ENCODE measurements at places on chromosomes 5 and 9.
A peak's percentile ranks its signal among the peaks of the same experiment; 100 is the strongest.

GRCh38 chr5:132230871-132231270 lies 3.2 kb upstream of the P4HA2 start:
- no peak for DNase-seq

DNA sequence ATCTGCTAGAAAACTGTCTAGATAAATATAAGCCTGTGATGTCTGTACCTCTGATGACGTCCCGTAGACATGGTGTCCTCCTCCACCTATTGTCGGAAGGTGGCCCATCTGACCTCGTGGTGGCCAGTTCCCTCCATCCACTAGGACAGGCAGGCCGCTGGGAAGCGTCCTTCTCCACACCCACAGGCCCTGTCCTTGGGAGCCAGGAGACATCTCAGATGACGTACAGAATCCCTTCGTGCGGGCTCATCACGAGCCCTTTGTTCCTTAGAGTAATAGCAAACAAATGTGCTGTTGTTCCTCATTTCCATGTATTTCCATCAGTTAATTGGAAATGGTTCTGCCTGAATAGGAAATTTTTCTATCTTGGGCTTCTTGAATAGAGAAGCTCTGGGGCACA lies 38.3 kb upstream of the TENT4A start:
- no peak for DNase-seq

GRCh38 chr5:54739371-54739770 lies 221.8 kb downstream of the SNX18 start:
- DNase-seq, result no peak

DNA sequence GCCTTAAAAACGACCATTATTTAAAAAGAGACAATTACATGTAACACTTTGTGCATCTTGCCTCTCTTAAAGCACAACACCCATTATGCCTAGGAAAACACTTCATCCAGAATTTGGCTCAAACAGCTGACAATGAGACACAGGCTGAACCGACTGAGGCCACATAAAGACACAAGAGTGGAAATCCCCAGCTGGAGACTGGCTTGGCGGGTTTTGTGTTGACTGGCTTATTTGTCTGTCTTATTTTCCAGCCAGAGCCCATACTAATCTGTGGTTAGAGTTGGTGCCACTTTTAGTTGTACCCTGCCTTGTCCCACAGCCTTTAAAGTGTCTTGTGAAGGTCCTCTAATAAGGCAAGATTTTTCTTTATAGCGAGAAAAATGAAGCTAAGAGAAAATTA lies 21.2 kb downstream of the TRIM14 start:
- DNase-seq, result peak; percentile 71

DNA sequence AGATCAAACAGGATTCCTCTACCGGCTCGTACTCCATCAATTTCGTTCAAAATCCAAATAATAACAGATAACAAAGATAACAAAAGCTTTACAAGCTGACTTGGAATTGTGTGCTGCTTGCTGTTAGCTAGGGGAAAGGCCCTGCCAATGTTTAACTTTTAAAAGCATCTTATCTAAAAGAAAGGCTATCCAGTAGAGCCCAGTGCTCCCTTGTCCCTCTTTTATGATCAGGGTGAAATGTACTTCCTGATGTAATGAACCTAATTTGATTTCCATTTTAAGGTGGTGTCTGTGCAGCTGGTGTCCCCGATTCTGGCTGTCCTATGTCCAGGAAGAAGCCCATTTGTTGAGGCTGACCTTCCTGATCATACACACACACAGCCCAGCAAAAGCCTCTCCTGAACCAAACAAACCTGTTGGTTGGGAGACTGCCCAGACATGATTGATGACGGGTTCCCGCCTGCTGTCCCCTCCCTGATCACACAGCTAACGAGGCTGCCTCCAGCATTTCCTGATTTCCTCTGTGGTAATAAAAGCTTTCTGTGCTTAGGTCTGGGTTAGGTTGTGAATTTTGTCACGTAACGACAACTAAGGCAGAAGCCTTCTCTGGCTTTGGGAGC lies 54.1 kb downstream of the PWWP2A start:
- DNase-seq, result no peak

DNA sequence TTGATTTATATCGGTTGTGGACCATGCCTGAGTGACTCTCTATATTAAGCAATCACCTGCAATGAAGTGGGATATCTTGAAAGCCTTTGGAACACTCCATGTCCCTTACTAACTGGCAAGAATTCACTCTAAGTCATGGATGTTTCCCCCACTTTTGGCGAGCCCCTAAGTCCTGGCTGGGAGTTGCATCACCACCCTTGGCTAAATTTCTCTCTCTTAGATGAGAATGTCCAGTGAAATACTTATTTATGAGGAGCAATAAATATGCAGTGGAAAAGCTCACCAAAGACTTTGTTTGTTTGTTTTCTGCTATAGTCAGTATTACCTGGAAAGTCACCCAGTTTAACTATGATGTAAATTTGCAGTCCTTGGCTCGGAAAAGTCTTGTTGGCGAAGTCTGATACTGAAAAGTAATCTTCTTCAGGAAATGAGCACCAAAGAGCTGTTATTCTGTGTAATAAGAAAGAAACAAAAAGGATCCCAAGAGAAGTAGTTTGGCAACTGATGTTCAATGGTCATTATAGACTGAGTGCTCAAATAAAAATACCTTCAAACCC lies 333.8 kb downstream of the DMRT2 start:
- DNase-seq, result no peak

DNA sequence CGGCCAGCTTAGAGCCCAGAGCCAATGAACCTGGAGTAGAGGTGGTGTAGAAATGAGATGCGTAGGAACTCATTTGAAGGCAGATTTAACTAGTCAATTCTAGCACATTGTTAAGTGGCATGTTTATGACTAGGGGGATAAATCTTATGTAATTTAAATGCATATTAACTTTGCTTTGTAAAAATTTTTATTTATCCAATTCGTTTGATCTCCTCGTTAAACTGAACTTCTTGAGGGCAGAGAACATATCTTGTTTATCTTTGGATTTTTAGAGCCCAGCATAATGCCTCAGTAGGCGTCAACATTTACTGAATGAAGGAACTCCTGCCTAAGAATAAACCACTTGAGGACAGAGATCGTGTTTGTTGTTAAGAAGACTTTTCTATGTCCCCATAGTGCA lies 41.1 kb upstream of the ACOT12 start:
- no peak for DNase-seq

GRCh38 chr9:87894998-87895625 lies 12.4 kb downstream of the SPATA31E1 start:
- DNase-seq, result no peak

DNA sequence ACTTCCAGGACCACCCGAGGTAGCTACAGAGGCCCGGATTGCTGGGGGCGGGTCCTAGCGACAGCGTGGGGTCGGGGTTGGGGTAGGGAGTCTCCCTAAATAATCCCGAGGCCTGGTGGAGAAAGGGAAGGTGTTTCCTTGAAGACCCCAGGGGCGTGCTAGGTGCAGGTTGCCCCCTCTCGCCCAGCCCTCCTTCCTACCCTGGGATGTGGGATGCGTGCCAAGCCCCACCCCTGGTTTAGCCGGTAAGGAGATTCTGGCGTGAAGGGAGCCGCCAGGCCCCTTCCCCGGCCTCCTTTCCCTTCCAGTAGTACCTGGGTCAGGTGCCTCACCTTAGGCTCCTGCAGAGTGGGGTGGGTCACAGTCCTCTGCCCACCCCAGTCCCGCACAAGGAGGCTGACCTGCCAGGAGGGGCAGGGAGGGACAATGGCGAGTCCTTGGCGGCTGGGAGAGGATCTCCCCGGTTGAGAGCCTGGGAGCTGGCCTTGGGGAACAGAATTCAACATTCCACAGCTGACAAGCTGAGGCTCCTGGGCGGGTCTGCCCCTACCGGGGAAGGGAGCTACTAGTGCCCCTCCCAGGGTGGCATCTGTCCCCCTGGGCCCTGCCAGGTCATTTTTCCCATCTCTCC lies 674 bp downstream of the TSPAN17 start:
- DNase-seq, result peak; percentile 43

DNA sequence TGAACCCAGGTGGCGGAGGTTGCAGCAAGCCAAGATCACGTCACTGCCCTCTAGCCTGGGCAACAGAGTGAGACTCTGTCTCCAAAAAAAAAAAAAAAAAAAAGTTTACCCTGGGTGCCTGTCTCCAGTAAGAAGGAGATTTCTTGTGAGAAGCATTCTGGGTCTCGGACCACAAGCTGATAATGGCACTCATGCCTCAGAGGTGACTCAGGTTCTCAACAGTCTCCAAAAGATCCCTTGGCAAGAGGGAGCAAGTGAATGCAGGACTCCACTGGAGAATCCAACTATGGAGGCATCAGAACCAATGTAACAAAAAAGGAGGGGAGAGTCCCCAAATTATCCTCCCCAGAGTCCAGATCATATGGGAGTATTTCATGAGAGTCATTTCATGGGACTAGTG lies 106.0 kb upstream of the LRRTM2 start:
- no peak for DNase-seq

DNA sequence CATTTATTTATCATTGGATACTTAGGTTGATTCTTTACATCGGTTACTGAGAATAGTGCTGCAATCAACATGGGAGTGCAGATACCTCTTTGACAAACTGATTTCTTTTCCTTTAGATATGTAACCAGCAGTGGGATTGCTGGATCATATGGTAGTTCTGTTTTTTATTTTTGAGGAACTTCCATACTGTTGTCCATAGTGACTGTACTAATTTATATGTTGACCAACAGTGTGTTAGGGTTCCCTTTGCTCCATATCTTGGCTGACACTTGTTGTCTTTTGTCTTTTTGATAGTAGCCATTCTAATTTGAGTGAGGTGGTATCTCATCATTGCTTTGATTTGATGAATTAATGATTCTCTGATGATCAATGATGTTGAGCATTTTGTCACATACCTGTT lies 137.3 kb upstream of the PITX1 start:
- DNase-seq, result no peak

DNA sequence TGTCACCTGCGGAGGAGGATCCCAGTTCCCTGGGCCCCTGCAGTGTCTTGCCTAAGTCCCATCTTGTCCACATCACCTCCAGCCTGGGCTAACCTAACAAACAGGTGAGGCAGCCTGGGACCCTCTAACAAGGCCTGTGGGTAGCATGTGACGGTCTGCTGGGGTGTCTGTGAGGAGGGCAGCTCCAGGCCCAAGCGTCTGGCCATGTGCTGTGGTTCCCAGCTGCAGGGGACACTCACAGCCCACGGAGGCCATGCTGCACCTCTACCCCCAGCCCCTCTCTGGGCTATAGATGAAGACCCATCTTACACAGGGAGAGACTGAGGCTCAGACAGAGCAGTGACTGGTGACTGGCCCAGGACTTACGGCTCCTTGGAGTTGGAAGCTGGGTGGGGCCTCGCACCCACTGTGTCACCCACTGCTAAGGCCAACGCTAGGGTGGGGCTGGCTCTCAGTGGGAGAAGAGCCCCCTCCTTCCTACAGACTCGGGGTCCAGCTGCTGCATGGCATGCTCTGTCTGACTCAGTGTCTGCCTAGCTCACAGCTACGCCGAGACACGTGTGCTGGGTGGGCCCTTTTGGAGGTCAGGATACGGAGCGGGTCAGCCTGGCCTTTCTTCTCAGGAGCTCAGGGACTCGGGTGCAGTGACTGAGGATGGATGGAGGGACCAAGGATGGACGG lies 40.8 kb upstream of the RNF130 start:
- DNase-seq, result no peak

- DNase-seq, result no peak
Observed at GRCh38 chr9:20236676-20237075, 385.6 kb downstream of the MLLT3 start.

DNA sequence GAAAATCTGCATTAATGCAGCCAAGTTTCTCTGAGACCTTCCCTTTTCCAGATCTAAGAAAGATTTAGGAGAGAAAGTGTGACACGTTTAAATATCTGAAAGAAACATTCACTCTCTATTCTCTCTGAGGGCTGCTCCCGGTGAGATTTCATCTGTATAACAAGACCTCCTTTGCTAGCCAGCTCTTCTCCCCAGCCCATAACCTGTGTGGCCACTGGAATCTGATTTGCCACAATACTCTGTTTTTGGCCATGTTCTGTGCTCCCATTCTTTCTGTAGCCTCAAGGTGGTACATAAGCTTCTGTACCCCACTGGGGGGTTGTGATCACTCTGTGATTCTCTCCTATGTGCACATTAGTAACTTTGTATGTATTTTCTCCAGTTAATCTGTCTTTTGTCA lies 291.0 kb upstream of the SEMA6A start:
- no peak for DNase-seq

GRCh38 chr9:122191584-122191983 lies 31.9 kb downstream of the MORN5 start:
- no peak for DNase-seq

- peak; percentile 45 for DNase-seq
Observed at GRCh38 chr5:170070556-170071412, 34.9 kb upstream of the FOXI1 start.

DNA sequence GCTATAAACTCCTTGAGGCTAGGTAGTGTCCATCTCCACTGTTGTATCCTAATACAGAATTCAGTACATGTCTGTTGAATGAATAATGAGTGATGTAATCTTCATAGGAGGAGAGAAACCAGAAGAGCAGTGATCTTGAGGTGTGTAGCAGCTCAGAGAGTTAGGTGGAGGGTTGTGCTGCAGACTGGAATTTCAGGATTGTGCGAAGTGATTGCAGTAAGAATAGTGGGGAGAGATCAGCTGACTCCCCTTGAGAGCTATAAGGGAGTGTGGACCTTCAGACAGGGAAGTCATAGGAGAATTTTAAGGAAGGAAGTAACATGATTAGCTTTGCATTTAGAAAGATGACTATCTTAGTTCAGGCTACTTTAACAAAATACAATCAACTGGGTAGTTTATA lies 4.4 kb downstream of the SNX24 start:
- no peak for DNase-seq

GRCh38 chr5:169094586-169095409 lies 206.1 kb downstream of the SLIT3 start:
- DNase-seq, result no peak

GRCh38 chr9:37753489-37754190 lies at the start of gene TRMT10B:
Gene TRMT10B (plus strand): TSS chr9:37753805. CDS start chr9:37761932, 8,127 bp downstream.
- DNase-seq, result peak; percentile 88

DNA sequence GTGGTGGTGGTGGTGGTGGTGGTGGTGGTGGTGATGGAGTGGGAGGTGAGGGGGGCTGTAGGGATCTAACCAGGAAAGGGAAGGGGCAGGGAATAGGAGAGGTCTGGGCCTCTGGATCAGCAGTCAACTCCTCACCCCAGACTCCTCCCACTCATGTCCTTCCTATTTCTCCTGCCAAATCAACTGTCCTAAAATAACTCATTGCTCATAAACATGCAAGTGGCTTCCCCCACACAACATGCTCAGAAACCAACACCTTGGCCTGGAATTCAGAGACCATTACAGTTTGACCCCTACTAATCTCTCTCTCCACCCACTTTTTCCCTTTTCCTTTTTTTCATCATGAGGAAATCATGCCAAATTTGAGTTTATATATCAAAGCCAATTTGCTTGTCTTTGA lies 8.4 kb upstream of the FSD1L start:
- no peak for DNase-seq

DNA sequence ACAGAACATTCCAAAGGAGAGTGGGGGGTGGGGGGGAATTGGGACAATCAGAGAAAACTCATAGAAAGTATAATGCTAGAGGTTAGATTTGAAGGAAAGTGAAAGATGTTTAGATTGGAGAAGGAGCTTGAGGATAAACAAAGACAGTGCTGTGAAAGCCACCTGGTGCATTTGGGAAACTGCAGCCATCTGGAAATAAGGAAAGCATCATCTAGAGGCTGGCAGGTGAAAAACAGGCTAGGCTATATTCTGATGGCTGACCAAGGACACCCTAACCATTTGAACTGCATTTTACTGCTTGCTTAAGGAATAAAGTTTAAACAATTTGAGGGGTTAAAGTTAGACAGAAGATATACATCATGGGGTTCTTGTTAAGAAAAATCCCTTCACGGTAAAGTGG lies 296.4 kb downstream of the CETN3 start:
- no peak for DNase-seq

GRCh38 chr9:104903609-104904008 lies 24.3 kb downstream of the ABCA1 start:
- no peak for DNase-seq

Data from activated CD4-positive, alpha-beta T cell treated with anti-CD3 and anti-CD28 coated beads for 36 hours (primary cell).